Common myeloid progenitor, CD34-positive (primary cell): ENCODE measurements at places on chromosomes 3 and 15.
A peak's percentile ranks its signal among the peaks of the same experiment; 100 is the strongest.

DNA sequence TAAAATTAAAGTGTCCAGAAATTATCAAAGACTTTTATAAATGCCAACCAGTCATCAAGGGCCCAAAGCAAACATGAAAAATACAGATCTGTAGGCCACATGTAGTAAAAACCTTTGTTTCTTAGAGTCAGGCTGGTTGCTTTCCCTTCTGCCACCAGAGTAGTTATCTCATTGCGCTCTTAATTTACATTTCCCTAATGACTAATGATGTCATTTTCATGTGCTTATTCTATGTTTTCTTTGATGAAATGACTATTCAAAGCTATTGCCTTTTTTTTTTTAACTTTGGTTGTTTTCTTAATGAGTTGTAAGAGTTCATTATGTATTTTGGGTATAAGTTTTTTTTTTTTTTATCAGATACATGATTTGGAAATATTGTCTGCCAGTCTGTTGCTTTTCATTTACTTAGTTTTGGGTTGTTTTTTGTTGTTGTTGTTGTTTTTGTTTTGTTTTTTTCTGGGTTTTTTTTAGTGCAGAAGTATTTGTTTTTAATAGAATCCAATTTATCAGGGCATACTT, 140.6 kb downstream of the HCN4 start:
- no peaks in the 10 kb centered on the region for H3K27me3 ChIP-seq
- no peaks in the 10 kb centered on the region for H3K4me1 ChIP-seq
- H3K27ac ChIP-seq, result no peak overlapping the region

DNA sequence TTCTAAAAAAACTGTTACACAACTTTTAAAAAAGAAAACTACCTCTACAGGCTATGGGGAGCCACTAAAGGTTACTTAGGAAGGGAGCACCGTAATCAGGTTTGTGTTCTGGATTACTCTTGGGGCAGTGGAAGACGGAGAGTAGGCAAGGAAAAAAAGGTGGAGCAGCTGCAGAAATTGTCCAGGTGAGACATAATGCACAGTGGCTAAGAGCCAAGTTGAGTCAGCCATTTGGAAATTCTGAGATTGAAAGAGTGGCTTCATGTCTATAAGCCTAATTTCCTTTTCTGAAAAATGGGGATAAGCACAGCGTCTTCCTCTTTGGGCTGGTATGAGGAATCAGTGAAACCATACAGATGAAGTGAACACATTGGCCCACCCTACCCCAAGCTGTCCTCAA, 195.2 kb downstream of the CADPS start:
- H3K27ac ChIP-seq, result no peak overlapping the region
- no peaks in the 10 kb centered on the region for H3K27me3 ChIP-seq
- no peak overlapping the region for H3K4me3 ChIP-seq
- no peak for DNase-seq
- no peaks in the 10 kb centered on the region for H3K36me3 ChIP-seq

DNA sequence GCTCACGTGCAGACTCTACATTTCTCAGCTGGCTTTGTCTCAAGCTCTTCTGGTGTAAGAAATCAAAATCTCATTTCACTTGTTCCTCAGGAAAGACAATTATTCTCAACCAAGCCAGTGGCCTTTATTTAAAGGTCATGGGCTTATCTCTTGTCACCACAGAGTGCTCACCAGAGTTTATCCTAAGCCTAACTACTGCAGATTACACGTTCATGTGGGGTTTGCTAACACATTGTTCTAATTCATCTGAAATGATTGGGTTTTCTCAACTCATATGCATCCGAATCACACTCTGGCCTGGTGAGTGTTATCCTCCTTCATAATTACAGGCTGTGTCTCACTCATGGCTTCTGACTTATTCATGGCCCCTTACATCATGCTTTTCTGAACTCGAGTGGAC, 83.3 kb upstream of the TSC22D2 start:
- H3K4me1 ChIP-seq, result no peaks in the 10 kb centered on the region
- H3K36me3 ChIP-seq, result no peaks in the 10 kb centered on the region
- no peak overlapping the region for H3K4me3 ChIP-seq
- no peak overlapping the region for H3K27ac ChIP-seq

DNA sequence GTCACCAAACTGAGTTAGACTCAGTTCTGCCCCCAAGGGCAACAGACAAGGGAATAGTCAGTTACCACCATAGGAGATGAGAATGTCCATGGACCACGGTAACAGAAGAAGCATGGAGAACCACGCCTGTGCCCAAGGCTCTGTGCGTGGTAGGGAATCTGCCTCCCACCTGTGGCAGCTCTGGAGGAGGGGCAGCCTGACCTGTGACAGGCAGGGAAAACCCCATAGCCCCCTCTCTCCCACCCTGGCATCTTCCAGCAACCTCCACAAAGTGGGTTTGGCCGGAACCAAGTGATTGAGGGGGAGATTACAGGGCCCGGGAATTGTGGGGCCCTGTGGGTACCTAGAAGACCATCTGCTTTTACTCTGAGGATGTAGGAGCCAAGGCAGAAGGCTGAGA, 14.3 kb upstream of the LTF start:
- no peak for DNase-seq
- no peak overlapping the region for H3K4me3 ChIP-seq
- H3K27ac ChIP-seq, result no peak overlapping the region
- H3K27me3 ChIP-seq, result no peaks in the 10 kb centered on the region

GRCh38 chr3:50260942-50261441, 8.0 kb upstream of the SEMA3B start:
- DNase-seq, result no peak
- H3K4me1 ChIP-seq, result peaks cover 16% of the 10 kb centered on the region
- H3K4me3 ChIP-seq, result no peak overlapping the region
- H3K36me3 ChIP-seq, result peaks cover 30% of the 10 kb centered on the region
- H3K27me3 ChIP-seq, result no peaks in the 10 kb centered on the region

GRCh38 chr3:49725906-49726681, 2.3 kb upstream of the GMPPB start:
- H3K27ac ChIP-seq, result no peak overlapping the region
- H3K4me1 ChIP-seq, result peaks cover 18% of the 10 kb centered on the region
- H3K4me3 ChIP-seq, result no peak overlapping the region
- H3K36me3 ChIP-seq, result peaks cover 59% of the 10 kb centered on the region
- DNase-seq, result no peak

GRCh38 chr3:148923592-148923991, 58.5 kb downstream of the CPA3 start:
- H3K36me3 ChIP-seq, result no peaks in the 10 kb centered on the region
- no peaks in the 10 kb centered on the region for H3K4me1 ChIP-seq
- DNase-seq, result no peak
- H3K4me3 ChIP-seq, result no peak overlapping the region
- no peaks in the 10 kb centered on the region for H3K27me3 ChIP-seq

DNA sequence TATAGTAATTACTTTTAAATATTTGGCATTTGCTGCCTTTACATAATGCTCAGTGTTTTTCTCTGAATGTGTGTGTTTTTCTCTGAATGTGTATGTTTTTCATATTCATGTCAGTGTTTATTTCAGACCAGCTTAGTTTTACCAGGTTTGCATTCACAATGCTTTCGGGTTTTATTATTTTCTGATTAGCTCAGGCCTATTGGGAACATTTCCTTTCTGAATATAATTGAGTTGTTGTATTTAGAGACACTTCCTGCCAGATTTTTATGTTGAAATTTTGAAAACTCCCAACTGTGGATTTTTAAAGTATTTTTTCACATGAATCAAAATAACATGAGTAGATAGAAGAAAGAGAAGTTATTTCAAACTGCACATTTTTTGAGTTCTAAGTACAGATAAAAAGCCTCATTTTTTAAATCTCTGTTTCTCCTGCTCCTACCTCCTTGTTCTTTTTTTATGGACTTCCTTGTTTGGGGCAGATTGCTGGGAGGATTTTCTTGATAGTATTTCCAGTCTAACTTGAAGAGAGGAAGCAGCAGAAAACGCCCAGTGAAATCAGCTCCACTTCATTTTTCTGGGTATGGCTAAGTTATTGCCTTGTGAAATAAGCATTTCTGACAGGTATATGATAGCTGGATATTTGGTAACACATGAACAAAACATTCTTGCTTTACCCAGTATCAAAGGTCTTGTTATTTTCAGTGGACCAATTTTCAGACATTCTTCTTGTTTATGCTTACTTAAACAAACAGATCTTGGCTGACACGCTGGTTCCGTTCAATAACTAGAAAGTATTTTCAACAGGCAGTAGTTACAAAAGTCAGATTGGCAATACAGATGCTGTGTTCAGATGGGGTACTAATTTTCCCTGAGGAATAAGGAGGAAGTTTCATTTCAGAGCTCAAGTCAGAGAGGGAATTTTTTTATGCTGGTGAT, 70.7 kb downstream of the RIOX2 start:
- no peak for DNase-seq
- H3K4me3 ChIP-seq, result no peak overlapping the region
- no peaks in the 10 kb centered on the region for H3K4me1 ChIP-seq
- H3K27ac ChIP-seq, result no peak overlapping the region
- H3K36me3 ChIP-seq, result no peaks in the 10 kb centered on the region

DNA sequence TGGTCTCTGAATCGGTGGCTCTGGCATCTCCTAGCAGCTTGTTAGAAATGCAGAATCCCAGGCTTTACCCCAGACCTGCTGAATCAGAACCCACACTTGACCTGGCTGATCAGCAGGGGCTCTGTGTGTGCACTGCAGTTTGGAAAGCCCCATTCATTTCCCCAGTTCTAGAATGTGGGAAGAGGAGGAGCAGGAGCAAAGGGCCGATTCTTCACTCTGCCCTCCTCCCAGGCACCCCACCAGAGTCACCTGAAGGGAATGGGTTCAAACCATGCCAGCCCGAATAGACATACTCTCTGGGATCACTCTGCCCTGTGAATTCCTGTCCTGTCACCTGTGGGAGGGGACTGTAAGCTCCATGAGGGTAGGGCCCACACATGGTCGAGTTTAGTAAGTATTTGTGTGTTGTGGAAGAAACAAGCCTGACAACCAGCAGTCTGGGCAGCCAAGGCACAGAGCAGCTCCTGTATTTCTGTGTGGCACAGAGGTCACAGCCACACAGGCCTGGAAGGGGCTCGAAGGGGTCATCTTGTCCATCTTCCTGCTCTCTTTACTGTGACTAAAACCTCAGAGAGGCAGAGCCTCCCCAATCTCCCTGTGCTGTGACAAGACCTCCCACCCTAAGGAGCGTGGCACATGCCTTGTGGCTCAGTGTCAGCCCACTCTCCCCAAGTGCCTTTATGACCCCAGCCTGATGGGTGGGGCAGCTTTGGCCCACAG, 29.0 kb upstream of the HHATL start:
- no peaks in the 10 kb centered on the region for H3K4me1 ChIP-seq
- no peak overlapping the region for H3K4me3 ChIP-seq
- no peak overlapping the region for H3K27ac ChIP-seq
- H3K27me3 ChIP-seq, result peaks cover 4% of the 10 kb centered on the region

DNA sequence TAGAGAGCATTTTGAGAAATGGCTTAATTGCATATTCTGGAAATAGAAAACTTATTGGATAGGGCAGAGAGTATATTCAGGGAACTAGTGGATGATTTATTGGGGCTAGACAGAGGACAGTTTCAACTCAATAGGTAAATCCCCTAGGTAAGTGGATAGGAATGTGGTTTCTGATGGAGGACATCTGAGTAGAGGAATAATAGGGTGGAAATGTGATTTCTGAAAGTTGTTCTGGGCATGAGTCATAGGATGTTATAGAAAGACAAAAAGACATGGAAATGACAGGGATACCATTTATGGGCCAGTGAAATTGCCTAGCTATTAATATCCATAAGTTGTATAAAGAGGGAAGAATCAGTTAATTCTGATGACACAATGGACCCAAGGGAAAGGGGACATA, 563.3 kb upstream of the GOLIM4 start:
- peak; percentile 3 for DNase-seq
- no peaks in the 10 kb centered on the region for H3K4me1 ChIP-seq
- no peak overlapping the region for H3K4me3 ChIP-seq
- no peak overlapping the region for H3K27ac ChIP-seq
- no peaks in the 10 kb centered on the region for H3K27me3 ChIP-seq

DNA sequence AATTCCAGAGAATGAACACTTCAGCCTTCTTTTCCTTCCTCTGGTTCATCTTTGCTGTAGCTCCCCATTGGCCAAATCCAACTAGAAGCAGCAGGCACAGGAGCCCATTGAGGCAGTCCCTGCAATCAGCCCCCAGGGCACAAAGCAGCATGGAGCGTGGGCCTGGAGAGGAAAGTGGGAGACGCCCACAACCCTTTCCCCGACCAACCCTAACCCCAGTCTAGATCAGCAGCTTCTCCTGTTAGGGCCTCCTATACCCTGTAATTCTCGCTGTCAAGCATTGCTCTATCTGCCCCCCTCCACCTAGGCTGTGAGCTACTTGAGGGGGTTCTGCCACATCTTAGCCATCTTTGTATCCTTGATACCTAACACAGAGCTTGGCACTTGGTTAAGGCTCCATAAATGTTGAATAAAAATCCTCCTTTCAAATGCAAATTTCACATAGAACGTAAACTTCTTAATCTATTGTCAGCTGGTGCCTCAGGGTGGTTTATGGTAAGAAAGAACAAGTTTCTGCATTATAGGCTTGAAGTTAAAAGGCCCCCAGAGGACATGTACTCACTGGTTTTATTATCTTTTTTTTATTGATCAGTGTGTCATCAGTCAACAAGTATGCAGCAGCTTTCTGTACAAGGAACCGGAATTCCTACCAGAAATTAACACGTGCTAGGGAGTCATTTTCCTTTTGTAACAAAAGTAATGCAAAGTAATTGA, 97.9 kb upstream of the PFN2 start:
- no peak overlapping the region for H3K4me3 ChIP-seq
- H3K36me3 ChIP-seq, result no peaks in the 10 kb centered on the region
- H3K27me3 ChIP-seq, result peaks cover 11% of the 10 kb centered on the region
- H3K27ac ChIP-seq, result no peak overlapping the region
- no peaks in the 10 kb centered on the region for H3K4me1 ChIP-seq

DNA sequence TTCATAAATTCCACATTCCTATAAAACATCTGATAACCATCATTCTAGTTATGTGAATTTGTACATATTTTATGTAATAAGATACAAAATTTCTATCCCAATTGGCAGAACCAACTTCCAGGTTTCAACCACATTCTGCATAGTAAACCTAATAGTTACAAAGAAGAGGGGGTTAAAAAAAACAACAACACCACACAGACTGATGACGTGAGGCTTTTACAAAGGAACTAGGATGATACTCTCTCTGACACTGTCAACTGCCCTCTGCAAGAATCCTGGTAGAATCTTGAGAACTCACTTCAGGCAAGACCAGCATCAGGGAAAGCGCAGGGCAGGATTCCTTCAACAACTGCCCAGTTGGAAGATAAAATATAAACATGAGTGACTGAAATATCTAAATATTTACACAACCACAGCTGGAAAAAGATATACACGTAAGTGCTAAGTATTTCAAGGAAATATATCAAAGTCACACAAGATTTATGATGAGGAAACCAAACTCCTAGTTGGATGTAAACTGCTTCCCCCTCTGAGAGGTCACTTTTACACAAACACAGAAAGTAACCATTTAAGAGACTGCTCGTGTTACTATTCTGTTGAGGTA, 816.4 kb downstream of the ROBO1 start:
- H3K36me3 ChIP-seq, result no peaks in the 10 kb centered on the region
- no peak for DNase-seq
- no peak overlapping the region for H3K27ac ChIP-seq
- H3K27me3 ChIP-seq, result no peaks in the 10 kb centered on the region

GRCh38 chr3:11642431-11643191, 1.1 kb downstream of the VGLL4 start:
- peaks cover 8% of the 10 kb centered on the region for H3K36me3 ChIP-seq
- peak overlapping the region; percentile 97 for H3K4me3 ChIP-seq
- H3K27ac ChIP-seq, result peak overlapping the region; percentile 96
- no peaks in the 10 kb centered on the region for H3K27me3 ChIP-seq
- H3K4me1 ChIP-seq, result peaks cover 32% of the 10 kb centered on the region
- DNase-seq, result peak; percentile 78

GRCh38 chr15:101497017-101497416, 7.5 kb upstream of the PCSK6 start:
- H3K27me3 ChIP-seq, result peaks cover 33% of the 10 kb centered on the region
- H3K4me1 ChIP-seq, result peaks cover 37% of the 10 kb centered on the region
- H3K27ac ChIP-seq, result no peak overlapping the region
- no peak overlapping the region for H3K4me3 ChIP-seq
- H3K36me3 ChIP-seq, result no peaks in the 10 kb centered on the region
